Activated CD4-positive, CD25-positive, alpha-beta regulatory T cell treated with anti-CD3 and anti-CD28 coated beads, Interleukin-2, amount 50 U/mL, for 72 hours (primary cell): ENCODE measurements at places on chromosomes 7 and 10.

GRCh38 chr7:41892356-41893100, 189.6 kb upstream of the INHBA start:
- DNase-seq: no peak

GRCh38 chr10:36097696-36098095, 455.6 kb upstream of the FZD8 start:
- DNase-seq: no peak

DNA sequence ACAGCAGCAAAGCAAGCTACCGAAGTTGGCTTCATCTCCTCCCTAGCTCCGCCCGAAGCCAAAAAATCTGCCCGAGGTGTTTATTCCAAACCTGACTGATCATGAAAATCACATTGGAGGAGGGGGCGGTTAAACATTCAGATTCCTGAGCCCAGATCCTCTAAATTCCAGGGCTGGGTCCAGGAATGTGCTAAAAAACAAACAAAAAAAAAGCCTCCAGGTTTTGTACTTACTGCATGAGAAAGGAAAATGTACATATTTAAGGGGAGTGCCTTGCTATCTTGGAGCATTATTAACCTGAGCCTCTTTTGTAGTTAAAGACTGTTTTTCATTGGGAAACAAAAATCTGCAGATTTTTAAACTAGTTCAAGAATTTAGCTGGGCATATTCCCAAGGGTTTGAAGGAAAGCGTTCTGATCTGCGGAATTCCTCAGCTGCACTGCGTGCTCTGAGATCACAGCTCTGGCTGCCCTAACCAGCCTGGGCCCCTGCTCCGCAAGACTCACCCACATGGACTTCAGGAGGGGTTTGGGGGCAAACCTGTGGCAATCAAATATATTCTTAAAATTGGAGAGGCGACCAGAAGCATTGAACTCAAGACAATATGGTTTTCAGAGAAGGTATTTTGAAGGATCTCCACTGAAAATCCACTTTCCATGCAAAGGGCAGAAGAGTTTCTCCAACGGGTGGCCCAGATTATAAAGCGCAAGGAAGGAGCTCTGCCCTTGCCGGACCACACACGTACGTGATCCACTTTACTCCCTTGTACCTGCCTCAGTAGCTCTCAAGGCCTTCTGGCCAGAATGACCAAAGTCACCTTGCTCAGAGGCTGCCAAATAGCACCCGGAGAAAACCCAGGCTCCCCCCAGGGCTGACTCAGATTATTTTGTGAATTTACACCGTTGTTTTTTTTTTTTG, 10.0 kb upstream of the TNS3 start:
- no peak for DNase-seq

GRCh38 chr10:95467162-95467599, 94.0 kb downstream of the SORBS1 start:
- DNase-seq: no peak

- DNase-seq: no peak
These were observed 120.1 kb downstream of the DYNC2I1 start for GRCh38 chr7:158976468-158976848.

DNA sequence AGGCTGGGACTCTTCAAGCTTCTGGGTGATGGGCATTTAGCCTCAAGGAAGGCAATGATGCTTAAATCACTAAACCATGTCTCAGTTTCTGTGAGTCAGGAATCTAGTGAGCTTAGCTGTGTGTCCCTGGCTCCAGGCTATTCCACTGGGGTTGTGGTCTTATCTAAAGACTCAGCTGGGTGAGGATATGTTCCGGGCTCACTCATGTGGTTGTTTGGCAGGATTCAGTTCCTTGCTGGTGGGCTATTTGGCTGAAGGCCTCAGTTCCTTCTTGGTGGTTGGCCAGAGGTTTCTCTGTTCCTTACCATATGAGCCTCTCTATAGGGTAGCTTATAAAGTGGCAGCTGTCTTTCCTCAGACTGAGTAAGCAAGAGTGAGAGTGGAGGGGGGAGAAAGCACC, 12.0 kb downstream of the EVX1 start:
- no peak for DNase-seq

DNA sequence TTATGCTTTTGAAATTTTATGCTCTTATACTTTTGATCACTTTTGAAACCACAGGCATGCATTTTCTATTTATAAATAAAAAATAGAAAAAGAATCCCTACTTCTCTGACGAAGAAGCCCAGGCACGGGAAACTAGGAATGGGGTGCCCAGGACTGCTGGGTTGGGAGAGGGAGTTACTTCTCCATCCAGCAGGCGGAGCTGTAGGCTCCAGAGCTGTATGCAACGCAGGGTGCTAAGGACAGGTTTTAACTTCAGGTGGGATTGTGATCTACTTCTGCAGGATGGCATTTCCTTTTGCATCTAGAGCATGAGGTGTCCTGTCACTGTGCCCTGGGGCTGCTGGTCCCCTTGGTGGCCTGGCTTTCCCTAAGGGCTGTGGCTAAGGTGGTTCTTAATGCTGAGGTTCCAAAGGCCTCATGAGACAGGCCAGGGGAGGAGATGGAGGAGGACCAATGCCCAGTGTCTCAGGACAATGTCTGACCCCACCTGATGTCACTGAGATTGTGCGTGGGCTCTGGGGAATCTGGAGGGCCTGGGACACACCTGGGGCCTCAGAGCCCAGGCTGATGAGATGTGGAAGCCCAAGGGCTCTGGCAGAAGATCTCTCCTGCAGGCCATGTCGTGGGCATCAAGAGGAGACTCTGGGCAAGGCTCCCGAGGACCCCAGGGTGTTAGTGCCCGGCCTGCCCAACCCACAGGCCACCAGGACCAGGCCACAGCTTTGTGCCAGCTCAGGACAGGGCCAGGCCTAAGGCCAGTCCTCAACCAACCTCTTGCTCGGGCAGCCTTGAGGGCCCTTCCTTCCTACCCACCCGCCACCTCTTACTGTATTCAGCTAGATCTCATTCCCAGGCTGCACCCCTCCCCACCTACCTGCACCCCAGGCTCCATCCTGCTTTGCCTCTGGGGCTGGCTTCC, 507 bp downstream of the CCDC201 start:
- DNase-seq: no peak

DNA sequence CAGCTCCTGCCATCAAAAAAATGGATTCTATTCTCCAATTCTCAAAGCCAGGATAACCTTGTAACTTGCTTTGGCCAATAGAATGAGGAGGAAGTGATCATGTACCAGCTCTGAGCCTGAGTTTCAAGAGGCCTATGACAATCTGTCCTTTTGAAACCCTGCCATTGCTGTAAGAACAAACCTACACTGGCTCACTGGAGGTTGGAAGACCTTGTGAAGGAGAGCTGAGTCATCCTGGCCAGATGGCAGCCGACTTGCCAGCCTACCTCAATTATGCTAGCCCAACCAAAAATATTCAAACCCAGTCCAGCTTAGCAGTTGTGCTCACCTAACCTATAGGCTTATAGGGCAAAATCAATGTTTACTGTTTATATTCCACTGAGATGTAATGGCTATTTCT, 93.0 kb downstream of the HGF start:
- DNase-seq: no peak

GRCh38 chr7:116618338-116619128, 53.5 kb upstream of the MET start:
- no peak for DNase-seq

DNA sequence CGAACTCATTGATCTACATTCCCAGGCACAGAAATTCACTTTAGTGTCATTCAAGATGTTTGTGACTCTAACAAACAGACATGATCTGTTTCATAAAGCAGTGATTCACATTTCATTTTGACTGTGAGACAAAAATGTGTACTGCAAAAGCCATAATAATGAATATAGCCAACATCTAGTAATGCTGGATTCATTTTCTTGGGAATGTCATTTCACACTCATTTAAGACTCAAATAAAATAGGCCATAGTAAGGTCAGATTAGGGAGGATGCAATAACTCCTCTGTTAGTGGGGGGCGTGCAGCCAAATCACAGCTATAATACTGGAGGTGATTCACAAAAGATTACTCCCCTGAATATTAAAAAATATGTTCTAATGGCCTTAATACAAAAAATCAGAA, 566.6 kb upstream of the ZWINT start:
- DNase-seq: no peak

DNA sequence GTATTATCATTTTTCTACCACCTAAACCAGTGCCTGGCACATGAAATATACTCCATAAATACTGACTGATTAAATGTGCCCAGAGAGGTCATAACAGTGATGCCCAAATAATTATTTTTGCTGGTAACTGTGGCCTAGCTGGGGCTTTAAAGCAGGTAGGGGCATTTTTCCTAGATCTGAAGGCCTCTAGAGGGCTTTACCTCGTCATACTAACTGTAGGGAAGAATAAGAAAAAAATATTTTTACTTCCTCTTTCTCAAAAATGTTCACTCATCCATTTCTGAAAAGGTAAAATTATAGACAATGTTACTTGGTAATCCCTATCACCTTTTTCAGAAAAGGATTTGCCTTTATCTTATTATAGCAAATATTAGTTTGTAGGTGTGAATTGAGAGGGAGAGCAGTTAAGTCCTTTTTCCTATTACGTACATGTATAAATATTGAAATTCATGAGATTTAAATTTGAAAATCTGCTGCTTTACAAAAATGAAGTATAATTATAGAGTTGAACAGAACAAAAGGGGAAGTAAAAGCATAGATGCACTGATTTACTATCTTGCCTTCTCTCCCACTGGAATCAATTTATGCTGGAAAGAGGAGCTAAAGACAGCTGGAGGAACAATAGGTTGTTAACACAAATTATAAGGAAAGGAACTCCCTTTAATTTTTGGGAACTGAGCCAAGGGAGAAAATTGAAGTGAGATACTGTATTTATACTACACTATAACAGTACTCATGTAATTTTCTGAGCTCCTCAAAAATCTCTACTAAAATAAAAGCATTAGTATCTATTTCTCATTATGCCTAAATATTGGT, 71.5 kb upstream of the NOBOX start:
- DNase-seq: no peak

DNA sequence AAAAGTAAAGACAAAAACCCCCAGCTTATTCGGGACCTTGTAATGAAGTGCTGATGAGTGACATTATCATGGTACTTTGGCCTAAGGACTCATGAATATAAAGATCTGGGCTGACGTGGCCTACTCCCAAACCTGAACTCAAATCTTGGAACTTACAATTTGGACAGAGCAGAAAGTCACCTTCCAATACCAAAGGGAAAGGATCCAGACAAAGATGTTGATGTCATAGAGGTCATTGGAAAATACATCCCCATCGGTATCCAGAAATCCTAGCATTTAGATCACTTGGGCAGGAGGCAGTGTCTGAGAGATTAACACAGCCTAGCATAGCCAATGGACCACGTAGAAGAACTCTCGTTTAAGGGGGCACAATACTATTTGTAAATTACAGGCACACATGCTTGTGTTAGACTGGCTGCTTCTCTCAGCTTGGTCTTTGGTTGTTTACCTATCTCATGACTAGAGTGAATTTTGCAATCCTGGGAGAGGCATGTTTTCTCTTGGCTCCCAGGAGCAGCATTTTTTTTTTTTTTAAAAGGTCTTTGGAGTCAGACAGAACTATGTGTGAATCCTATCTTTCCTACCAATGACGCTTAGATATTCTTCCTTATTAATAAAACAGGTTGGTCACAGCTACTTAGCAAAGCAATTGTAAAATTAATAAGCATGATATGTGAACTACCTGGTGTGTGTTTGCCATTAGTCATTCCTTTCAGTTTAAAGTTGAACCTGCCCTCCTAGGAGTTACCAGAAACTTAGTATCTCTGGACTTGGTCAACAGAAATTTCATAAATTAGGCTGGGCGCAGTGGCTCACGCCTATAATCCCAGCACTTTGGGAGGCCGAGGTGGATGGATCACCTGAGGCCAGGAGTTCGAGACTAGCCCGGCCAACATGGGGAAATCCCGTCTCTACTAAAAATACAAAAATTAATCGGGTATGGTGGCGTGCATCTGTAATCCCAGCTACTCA, 27.8 kb upstream of the MRPS33 start:
- DNase-seq: no peak

- DNase-seq: no peak
These were observed 13.3 kb upstream of the PIP4K2A start for GRCh38 chr10:22727663-22728062.

GRCh38 chr10:124497196-124497881, 35.7 kb downstream of the LHPP start:
- no peak for DNase-seq

- DNase-seq: no peak
These were observed 302.2 kb downstream of the ADARB2 start for GRCh38 chr10:1434912-1435692.

GRCh38 chr10:29968585-29968984, 90.8 kb downstream of the JCAD start:
- no peak for DNase-seq

GRCh38 chr10:31031205-31031557, 484 bp downstream of the ZNF438 start:
- no peak for DNase-seq

DNA sequence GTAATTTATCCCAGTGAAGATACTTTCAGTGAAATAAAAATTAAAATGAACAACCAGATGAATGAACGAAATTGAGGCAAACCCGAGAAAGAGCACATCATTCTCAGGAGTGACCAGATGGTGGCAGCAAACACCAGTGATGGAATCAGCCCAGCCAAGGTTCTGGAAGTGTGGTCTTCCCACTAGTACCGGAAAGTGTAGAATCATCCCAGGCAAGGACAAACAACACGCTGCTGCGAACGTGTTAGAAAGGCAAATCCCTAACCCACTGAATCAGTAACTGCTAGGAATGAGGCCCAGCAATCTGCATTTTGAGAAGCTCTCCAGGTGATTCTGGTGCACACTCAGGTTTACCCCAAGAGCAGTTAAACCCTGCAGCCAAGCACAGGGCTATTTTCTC, 15.5 kb upstream of the SLC18A3 start:
- no peak for DNase-seq

- no peak for DNase-seq
These were observed 177.0 kb downstream of the CAMK1D start for GRCh38 chr10:12526311-12526710.

GRCh38 chr7:33862946-33863814, 42.2 kb upstream of the BMPER start:
- DNase-seq: no peak
